ENCODE measurements at places on chromosomes 7 and 10.

- DNase-seq, result no peak
Measured at GRCh38 chr10:13637303-13637856, 50.6 kb downstream of the PRPF18 start.

GRCh38 chr7:94434042-94434441, 39.3 kb downstream of the COL1A2 start:
- DNase-seq, result no peak

- no peak for DNase-seq
Measured at GRCh38 chr10:5030989-5031388, 27.3 kb upstream of the AKR1C2 start.

- no peak for DNase-seq
Measured at GRCh38 chr7:85620936-85621685, 434.3 kb upstream of the SEMA3D start.

DNA sequence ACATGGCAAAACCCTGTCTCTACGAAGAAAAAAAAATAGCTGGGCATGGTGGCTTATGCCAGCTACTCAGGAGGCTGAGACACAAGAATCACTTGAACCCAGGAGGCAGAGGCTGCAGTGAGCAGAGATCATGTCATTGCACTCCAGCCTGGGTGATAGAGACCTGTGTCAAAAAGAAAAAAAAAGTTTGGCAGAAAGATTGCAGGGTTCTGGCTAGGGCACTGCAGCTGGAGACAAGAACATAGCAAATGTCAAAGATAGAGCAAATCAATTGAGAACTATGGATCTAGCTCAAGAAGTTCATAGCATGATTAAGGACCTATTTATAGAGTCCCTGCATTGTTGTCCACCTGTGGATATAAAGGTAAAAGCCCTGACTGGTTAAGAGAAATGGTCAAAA, 79.5 kb downstream of the CACNA2D1 start:
- DNase-seq, result no peak

- no peak for DNase-seq
Measured at GRCh38 chr10:71752391-71753090, 20.8 kb downstream of the VSIR start.

DNA sequence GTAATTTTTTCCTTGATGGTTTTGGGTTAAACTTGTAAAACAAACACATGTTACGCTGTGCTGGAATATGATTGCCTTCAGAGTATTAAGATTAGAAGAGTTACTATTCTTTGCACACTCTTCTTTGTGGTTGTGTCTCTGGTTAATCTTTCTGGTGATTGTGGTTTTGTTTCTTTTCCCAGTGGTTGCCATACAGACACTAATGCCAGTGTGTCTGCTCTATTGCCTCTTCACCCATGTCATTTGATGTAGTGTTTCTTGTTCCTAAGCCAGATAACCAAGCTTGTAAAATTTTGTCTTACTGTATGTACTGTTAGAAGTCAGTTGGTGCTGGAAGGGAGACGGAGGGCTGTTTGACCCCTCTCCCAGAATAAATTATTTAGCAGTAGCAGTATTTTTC, 124.8 kb downstream of the PHTF2 start:
- DNase-seq, result no peak

DNA sequence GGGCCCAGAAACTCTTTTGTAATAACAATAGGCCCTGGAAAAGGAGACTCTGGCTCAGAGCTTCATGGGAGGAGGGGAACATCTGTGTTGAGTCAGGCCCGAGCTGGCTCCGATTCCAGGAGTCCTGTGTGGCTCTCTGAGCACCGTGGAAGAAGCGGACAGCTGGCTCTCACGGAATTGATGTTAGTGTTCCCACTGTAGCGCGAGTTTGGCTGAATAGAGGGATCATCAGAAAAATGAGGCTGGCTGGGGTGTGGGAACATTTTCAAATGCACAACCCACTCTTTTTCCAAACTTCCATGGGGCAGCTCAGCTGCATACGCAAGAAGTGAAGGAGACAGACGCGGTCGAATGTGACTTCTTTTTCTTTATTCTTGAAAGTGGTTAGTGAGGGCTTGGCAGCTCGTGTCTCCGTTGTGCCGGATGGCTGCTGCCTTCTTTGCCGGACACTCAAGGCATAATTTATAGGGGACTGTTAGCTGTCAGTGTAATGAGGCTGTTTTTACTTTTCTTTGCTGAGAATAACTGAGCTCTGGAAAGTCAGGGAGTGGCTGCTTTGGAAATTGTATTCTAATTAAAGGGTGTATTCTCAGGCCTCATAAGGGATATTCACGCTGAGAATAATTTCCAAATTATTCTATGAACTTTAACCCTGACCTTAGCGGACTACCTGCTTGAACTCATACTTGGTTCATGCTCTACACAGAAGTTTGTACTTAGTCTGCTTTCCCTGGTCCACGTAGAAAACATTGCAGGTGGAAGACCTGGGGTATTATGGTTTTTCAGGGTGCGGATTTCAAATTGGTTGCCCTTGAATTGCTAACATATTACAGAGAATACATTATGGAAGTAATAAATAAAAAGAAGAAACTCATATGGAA, 23.1 kb downstream of the MDFIC start:
- peak; percentile 72 for DNase-seq

DNA sequence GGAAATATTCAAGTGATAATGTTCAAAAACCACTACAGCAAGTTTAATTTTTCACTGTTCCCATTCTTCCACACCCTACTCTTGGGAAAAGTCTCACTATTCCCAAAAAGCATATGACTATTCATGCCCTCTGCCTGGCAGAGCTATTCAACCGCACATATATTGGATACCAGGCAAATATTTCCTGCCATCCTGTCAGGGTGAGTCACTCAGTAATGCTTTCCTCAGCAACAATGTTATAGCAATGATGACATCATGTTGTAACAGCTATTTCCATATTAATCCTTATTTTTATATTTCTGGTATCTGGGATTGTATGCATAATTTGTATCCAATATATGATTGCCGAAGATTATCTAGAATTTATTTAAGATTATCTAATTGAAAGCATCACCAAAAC, 114.0 kb upstream of the PLXDC2 start:
- DNase-seq, result no peak

DNA sequence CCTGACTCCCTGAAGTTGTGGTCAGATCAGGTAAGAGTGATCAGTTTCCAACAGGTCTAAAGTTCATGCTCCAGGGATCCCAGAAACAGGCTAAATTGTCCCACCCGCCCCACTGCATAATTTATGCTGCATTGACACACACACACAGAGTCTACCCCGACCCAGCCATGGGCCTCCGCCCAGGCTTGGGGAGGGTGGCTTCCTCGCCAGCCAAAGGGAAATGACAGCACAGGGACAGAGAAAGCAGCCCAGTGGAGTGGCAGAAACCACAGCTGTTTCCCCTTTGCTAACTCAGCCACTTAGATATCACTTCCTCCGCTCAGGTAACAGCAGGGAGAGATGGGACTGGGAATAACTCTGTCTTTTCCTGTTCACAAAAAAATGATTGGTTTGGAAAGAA, 9.4 kb downstream of the SH3PXD2A start:
- no peak for DNase-seq

- DNase-seq, result no peak
Measured at GRCh38 chr7:95672434-95672833, 76.1 kb upstream of the PDK4 start.

GRCh38 chr10:130013335-130014262, 49.5 kb upstream of the EBF3 start:
- DNase-seq, result no peak

- no peak for DNase-seq
Measured at GRCh38 chr10:69397972-69398371, 18.7 kb downstream of the TACR2 start.

DNA sequence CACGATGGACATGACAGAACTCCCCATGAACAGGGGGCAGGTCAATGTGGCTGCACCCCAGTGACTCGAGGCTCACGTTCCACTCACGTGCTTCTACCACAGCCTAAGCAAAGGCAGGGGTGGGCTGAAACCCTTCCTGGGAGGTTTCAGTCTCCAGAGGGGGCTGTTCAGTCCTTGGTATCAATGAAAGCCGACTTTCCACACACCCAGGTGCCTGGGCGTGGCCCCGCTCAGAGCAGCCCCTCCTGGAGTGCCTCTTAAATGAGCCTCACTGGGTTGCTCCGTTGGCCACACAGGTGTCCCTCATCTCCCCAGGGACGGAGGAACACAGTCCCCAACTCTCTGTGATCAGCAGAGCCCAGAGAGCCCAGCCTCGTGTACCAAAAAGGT, 90.5 kb upstream of the PDGFA start:
- DNase-seq, result no peak

GRCh38 chr10:133226251-133226808, 3.7 kb upstream of the UTF1 start:
- no peak for DNase-seq

- no peak for DNase-seq
Measured at GRCh38 chr10:97039538-97040247, 146.1 kb downstream of the SLIT1 start.

DNA sequence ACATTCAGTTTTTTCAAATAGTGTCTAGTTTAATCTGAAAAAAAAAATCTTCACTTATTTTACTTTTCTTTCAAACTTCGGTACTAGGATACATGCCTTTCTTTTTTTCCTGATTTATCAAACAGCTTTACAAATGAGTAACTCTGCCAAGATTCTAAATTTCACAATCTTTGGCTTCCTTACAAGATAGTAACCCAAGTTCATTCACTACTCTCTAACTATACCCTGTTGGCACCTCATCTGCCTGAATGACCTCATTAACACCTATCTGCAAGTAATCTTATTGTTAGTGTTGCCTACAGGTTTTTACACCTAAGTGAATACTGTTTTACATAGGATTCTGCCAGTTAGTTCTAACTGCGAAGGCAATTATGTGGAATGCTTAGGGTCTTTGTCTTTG, 159.8 kb downstream of the FOXP2 start:
- no peak for DNase-seq

GRCh38 chr10:23203369-23204325, 11.5 kb downstream of the PTF1A start:
- DNase-seq, result no peak

DNA sequence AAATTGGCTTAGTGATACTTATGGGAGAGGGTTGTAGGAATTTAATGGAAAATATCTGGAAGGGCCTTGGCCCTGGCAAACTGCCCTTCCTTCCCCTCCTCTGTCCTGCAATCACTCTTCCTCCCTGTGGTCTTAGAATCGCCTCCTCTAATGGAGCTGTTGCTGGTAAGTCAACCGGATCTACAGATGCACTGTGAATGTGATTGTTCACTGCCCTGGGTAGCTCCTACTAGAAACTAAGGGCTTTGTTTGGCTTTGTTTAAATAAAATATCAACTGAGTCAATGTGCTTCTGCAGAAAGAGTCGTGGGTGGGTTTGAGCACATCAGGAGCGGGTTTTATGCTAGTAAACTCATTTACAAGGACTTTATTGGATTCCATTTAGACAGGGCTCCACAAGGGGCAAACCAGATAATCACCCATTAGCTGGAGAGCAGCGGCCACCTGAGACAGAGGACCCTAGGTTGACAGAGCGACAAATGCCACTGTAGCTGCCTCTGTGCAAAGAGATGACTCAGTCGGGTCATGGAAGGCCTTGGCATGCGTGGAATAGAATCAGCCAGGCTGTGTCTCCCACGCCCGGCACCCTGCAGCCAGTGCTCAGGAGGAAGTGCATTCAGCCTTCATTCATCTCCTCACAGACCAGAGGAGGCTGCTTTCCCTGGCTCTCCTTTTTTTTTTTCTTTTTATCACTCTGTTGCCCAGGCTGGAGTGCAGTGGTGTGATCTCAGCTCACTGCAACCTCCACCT, 97.9 kb downstream of the GAD2 start:
- DNase-seq, result no peak

- no peak for DNase-seq
Measured at GRCh38 chr7:115631782-115632181, 398.8 kb downstream of the TFEC start.

DNA sequence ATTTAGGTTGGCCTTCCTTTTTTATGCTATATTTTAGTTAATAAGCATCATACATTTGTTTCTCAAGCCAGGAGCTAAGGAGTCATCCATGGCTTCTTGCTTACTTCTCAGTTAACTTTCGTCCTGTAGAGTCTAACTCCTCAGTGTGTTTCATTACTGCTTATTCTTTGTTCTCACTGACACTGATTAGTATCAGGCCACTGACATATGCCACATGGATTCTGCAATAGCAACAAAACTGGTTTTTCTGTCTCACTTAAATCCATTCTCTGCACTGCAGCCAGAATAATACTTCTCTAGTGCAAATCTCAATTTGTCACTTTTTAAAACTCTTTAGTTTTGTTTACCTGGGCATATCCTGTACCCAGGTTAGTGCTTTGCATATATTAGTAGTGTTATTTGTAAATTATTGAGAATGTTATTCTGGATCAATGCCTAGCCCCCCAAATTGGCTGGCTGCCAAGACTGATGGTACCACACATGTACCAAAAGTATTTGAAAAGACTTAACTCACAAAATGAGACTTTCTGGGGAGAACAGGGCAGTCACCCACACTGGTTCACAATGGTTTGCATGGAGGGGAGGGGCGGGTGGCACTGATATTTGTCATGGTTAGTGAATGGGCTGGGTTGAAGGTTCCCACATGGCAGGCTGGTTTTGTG, 79.1 kb downstream of the CCSER2 start:
- no peak for DNase-seq

DNA sequence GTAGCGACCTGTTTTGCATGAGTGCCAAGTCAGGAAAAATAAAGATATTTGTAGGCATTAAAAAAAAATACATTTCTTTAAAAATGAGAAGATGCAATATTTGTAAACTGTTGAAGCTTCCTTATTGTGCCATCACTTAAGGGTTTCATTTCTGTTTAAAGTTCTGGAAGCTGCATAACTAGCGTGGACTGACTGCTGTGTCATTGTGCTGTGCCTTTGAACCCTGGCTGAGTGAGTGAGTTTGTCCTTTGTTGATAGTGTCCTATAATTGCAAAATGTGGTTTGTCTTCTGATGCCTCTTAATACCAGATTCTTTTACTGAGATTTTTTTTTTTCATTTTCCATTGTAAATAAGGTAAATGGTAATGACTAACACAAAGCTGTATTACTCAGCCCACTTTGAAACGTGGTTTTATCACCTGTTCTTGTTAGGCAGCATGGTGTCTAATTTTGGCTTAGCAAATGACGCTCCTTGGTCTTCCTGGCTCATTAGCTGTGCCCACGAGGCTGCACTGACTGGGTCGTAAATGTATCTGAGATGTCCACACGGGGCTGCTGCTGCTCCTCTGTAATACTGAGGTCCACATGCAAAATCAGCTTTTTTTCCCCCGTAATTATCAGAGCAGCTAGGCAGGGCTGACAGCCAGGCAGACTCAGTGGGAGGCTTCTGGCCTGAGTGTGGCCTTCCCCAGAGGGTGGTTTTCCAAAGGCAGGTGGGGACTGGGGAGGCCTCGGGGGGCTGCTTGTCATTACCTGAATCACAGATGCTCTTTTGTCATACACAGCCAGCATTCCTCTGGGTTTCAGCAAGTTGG, 14.8 kb downstream of the ZSCAN25 start:
- DNase-seq, result no peak

- DNase-seq, result peak; percentile 56
Measured at GRCh38 chr7:127819975-127820731, 168.2 kb downstream of the SND1 start.
